ENCODE measurements at places on chromosomes 11 and 22.

- DNase-seq = no peak
Measured at GRCh38 chr22:32617903-32618302, 143.3 kb downstream of the FBXO7 start.

- DNase-seq = no peak
Measured at GRCh38 chr11:68296344-68297051, 15.9 kb upstream of the LRP5 start.

DNA sequence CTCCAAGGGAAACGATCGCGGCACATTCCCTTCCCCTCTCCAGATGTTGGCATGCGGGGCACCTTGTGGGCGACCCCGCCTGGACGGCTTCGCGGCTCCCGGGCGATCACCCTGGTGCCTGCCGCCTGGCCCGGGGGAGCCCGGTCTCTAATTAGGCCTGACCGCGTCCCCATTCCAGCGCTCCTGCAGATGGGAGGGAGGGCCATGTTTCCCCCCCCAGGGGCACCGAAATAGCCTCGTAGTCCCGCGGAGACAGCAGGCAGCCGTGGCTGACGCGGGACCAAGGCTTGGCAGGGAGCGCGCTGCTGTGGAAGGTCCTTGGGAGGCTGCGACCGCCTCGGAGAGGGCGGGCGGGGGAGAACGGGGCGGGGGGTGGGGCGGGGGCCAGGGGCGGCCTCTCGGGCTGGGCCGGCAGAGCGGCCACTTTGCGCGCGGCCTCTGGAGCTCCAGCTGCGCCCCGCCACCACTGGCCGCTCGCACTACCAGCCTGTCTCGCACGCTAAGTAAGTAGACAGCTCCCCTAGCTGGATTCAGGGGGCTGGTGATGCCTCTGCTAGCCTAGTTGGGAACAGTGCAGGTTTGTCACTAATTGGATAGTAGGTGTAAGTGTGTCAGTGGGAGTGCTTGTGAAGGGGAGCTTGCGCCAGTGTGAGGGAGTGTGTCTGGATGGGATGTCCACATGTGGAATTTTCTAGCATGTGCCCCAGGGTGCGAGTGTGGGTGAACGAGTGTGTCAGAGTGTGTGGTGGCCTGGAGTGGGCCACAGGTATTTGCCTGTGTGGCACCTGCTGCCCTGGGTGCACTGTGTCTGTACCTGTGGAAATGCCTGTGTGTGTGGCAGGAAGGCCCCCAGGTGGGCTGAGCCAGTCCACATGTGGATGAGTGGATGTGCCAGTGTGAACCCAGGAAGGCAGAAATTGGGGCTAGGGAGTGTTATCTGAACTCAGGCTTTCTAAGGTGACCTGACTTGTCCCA is at the start of gene INSC:
Gene INSC (plus strand): TSS at position 423 of the 975 bp plus-strand sequence. CDS start 34,252 bp downstream, outside the sequence.
- DNase-seq = no peak

DNA sequence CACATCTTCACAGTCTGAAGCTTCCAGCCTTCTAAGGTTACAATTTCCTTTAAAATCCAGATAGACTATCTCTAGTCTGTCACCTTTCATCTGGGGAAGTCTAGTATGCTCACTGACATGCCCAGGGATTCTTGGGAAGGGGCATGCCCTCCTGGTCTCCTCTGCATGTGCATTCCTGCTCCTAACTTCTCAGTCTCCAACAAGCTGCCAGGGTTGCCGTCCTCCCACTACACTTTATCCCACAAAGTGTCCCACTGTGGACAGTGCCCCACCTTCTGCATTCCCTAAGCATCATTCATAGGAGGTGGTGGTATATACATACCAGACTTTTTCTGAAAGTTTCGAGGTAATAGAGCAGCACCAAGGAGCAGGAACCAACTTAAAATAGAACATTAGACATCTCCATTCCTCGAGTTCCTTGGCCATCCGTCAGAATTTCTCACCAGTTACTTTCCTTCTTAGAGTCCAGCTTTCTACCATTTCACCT is 28.7 kb downstream of the EIF3F start:
- peak; percentile 31 for DNase-seq

DNA sequence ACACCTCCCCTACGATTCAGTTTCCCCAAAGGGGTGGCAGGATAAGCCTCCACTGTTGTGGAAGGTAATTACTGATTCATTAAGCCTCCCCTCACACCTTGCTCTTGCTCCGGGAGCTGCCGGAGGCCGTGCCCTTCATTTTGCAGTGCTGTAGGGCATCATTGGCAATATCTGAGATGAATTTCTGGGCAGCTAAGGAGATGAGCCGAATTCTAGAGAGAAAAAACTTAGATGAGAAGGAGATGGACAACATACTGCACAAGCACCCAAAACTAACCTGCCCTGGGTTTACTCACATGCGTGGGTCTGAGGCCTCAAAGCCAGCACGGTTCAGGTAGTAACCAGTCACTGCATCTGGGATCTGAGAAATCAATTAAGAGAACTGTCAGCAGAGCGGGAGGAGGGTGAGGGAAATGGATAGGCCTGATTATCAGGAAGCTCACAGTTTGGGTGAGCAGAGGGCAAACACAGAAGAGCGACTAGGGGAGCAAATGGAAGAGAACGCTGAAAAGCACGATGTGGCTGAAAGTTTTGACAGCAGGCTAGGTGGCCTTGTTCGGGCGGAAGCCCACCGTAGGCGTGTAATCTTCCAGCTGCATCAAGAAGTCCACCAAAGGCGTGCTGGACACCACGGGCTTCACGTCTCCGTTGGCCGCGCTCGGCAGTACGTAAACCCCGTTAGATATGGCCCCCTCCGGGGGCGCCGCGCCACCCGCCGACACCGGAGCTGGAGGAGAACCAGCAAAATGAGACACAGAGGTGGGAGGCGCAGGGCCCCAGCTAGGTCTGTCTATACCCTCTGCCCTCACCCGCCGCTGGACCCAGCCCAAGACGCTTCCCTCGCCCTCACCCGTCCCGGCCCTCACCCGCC is 689 bp downstream of the TAF10 start:
- DNase-seq = peak; percentile 92

DNA sequence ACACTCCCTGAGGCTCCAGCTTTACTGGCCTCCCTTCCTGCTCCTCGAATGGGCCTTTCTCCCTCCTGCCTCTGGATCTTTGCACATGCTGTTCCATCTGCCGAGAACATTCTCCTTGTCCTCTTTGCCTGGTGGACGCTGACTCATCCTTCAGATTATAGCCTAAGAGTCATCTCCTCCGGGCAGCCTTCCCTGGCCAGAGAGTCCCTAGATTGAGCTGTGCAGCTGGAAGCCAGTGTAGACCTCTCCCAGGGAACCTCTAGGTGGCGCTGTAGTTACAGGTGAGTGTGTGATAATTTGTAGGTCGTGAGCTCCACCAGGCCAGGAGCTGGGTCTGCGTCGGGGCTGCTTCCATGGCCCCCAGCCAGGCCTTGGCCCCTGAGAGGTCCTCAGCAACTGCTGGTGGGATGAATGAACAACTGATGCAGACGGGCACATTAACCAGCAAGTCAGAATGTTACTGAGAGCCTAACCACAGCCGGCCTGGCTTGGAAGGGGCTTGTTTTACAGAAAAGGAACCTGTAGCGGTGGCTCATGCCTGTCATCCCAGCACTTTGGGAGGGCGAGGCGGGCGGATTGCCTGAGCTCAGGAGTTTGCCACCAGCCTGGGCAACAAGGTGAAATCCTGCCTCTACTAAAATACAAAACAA is 8.7 kb downstream of the PNPLA5 start:
- no peak for DNase-seq

- DNase-seq = no peak
Measured at GRCh38 chr11:120659076-120659475, 147.5 kb downstream of the GRIK4 start.

GRCh38 chr11:16987205-16987568 is 27.0 kb downstream of the PLEKHA7 start:
- no peak for DNase-seq

DNA sequence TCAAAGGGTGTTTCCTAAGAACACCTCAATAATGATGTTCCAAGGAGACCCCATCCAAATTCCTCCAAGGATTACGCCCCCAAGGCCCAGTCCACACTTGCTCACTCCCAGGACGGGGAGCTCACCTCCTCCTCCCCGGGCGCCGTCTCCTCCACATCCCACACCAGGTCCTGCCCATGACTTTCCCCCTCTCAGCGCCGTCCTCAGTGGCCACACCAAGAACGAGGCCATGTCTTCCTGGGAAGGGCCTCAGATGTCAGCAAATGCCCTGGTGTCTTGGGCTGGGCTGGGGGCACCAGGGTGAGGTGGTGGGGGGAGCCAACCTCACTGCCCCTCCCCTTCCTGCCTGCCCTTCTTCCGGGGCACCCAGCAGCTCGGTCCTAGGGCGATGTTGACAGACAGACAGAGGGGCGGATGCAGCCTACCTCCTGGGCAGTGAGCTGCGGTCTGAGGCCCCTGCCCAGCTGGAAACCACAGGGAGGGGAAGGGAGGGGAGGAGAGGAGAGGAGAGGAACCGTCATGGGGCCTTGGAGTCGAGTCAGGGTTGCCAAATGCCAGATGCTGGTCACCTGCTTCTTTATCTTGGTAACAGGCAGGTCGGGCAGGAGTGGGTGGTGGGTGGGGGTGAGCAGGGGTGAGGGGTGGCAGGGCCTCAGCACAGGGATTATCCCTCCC is at the start of the genes C11orf21 and TSPAN32:
Gene C11orf21 (minus strand): TSS at position 288 of the 675 bp plus-strand sequence. CDS start 110 bp downstream, at position 178.
Gene TSPAN32 (plus strand): TSS at position 383 of the 675 bp plus-strand sequence. CDS start 137 bp downstream, at position 520.
- DNase-seq = peak; percentile 35

DNA sequence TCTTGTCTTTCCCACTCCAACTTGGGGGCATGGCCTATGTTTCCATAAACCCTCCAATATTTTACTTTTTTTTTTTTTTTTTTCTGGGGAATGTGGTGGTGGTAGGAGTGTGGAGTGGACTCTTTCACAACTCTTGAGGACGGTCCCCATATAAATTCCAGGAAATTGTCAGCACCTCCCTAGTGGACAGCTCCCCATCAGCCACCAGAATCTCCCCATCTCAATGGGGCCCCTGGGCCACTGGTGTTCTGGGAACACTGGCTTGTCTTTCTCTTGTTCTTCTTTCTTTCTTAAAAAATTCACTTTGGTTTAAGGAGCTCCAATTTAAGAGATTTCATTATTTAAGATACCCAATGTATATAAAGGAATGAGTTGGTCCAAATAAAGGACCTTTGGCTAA is 74.1 kb downstream of the ADM start:
- no peak for DNase-seq

DNA sequence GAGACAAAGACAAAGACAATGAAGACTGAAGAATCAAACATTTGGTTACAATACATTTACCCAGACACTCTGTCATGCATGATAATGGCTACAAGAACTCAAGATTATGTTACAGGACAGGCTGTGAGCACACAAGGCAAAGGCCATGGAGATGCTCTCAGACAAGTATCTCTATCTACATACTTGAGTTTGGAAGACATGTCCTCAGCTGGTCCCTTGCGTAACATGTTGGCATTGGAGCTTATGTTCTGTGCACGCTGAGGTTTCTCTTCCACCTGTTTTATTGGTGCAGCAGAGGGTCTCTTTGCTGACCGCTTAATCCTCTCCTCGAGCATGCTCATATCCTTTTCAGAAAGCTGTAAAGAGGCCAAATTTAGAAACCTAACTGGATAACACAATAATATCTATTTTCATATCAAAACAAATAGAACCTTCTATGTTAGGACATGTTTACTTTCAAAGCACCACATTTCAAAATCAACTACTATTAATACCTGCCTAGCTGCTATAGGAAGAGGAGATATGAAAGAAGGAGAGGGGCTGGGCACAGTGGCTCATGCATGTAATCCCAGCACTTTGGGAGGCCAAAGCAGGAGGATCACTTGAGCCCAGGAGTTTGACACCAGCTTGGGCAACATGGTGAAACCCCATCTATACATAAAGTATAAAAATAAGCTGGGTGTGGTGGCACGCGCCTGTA is 41.6 kb downstream of the F2 start:
- no peak for DNase-seq

GRCh38 chr11:8828580-8829361 is 82.2 kb upstream of the AKIP1 start:
- DNase-seq = no peak

- DNase-seq = no peak
Measured at GRCh38 chr22:46031557-46031956, 54.6 kb upstream of the WNT7B start.

- DNase-seq = no peak
Measured at GRCh38 chr11:47460571-47461235, 11.8 kb upstream of the RAPSN start.

GRCh38 chr11:130846606-130847005 is 69.7 kb downstream of the SNX19 start:
- DNase-seq = no peak

GRCh38 chr11:130749216-130749615 is 167.1 kb downstream of the SNX19 start:
- DNase-seq = no peak

DNA sequence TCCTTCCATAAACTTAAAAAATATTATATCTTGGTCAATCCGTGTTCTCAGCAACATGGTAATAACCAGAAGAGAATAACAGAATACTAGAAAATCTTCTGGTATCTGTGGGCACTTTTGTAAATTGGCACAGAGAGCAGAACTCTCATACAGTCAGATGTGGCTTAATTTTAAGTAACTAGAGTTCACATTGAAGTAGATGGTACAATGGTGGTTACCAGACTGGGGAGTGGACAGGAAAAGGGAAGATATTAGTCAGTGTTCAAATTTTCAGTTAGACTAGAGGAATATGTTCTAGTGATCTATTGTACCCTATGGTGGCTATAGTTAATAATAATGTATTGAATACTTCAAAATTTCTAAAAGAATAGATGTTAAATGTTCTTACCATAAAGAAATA is 6.9 kb downstream of the OR52H1 start:
- no peak for DNase-seq

GRCh38 chr22:48654492-48654891 is 1173.2 kb downstream of the BRD1 start:
- no peak for DNase-seq

DNA sequence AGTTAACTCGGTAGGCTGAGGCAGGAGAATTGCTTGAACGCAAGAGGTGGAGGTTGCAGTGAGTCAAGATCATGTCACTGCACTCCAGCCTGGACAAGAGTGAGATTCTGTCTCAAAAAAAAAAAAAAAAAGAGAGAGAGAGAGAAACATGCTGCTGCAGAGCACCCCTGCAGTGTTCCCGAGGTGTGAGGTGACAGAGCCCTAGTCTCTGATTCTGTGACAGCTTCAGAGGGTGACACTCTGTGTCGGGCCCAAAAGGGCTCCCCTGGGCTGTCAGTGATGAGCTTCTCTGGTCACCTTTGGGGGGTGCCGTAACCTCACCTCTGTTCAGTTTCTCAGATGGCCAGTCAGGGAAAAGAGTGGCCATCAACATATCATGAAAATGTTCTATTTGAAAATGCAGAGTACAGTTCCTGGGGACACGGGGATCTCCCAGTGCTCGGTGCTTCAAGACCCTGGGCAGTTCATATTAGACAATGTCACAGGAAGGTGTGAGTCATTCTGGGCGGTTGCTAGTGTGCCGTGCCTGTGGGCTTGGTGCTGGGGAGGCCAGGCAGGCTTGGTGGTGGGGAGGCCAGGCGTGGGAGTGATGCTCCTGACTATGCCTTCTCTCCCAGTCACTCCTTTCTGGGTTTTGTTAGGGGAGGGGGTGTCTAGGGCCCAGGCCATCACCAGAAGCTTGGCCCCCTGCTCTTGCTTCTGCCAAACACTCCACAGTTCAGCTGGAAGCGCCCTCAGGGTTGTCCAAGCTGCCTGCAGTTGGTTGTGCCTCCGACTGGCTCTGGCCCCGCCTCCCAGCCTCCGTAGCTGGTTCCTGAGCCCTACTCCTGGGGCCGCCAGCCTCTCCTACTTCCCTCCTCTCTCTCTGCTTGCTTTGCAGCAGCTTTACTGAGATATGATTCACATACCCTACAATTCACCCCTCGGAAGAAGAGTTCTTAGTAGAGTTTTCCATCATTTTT is 52.5 kb upstream of the CLDN5 start:
- DNase-seq = no peak

All from lower leg skin (tissue), 4 donors.